ENCODE measurements at places on chromosomes 16 and 17. TPM values are rescaled to one million over a fixed set of nuclear protein-coding genes. Genes with fewer than 3 reads are reported as not detected.

The B4GALNT2 gene
- 0.04 TPM for total RNA-seq

DNA sequence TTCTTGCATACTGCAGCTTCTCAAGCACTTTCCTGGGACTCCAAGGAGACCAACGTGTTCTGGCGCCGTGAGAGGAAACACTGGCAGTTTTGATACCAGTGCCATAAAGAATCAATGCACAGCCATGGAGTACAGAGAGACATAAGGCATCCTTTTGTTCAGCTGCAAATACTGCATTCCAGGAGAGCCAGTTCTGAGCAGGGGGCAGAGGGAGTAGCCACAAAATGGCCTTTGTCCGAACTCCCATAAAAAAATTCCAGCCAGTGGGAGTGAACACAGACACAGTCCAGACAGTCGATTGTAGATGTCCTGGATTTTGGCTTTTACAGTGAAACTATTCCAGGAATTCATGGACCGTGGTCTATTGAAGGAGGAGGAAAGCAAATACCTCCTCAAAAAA is 36.2 kb upstream of the TEKT3 start:
- no peak for ATAC-seq

The ZNF469 gene
- 0.24 TPM for total RNA-seq

The SLC2A4 gene
- total RNA-seq = 0.68 TPM

DNA sequence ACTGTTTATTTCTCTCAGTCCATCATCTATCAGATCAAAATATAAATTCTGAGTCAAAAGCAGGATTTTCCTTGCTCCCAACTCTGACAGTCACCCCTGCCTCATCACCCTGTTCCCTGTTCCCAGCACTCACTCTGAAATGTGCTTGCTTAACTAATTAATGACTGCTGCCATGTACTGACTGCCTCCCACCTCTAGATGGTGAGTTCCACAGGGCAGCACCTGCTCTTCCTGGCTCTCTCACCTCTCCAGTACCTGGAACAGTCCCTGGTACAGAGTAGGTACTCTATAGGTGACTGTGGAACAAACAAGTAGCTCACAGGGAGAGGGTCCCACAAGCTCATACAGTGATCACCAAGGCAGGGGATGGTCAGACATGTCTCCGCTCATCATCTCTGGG is 114.3 kb upstream of the C16orf82 start:
- ATAC-seq = no peak

GRCh38 chr17:81416612-81417011 is 21.4 kb downstream of the BAHCC1 start:
- ATAC-seq = no peak

GRCh38 chr17:37438141-37438540 is 31.5 kb downstream of the TADA2A start:
- ATAC-seq = no peak

The KPNA2 gene
- total RNA-seq = 85.5 TPM

The TEFM gene
- total RNA-seq = 8.4 TPM

- ATAC-seq = no peak
Observed at GRCh38 chr17:59067756-59068155, 38.9 kb downstream of the TRIM37 start.

The SLC13A5 gene
- total RNA-seq = 3.5 TPM

- ATAC-seq = peak; percentile 97
Observed at GRCh38 chr16:69565671-69566239, at the start of gene NFAT5. Gene NFAT5, plus strand, starts transcription at chr16:69565966. Its CDS starts 336 bp downstream, at chr16:69566302.

- ATAC-seq = no peak
Observed at GRCh38 chr16:81179219-81179618, 59.3 kb upstream of the BCO1 start.

GRCh38 chr17:39820541-39820940 is 43.6 kb downstream of the IKZF3 start:
- no peak for ATAC-seq

DNA sequence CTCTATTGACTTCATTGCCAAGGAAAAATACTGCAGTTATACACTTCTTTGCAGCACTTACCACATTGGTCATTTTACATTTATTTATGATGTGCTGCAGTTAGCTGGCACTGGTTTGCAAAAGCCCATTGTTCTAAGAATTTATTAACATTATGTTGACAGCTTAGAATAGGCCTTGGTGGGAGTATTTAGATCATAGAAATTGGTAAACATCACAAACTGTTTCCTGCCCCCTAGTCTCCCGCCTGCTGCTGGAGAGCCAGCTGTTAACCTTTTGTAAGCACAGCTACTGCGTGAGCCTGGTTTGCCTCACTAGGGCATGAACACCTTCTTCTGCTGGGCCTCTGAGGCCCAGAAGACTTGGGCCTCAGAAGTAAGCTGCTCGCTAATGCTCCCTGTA is 651.4 kb upstream of the GOT2 start:
- ATAC-seq = no peak

The TP53TG3B gene
- total RNA-seq = not detected

- ATAC-seq = no peak
Observed at GRCh38 chr17:17888821-17889220, 52.0 kb upstream of the SREBF1 start.

GRCh38 chr16:58654560-58655214 is 25.1 kb upstream of the CNOT1 start:
- no peak for ATAC-seq

GRCh38 chr16:11252482-11252931 is 3.5 kb downstream of the SOCS1 start:
- no peak for ATAC-seq

GRCh38 chr17:67818110-67819002 is 6.9 kb upstream of the BPTF start:
- peak; percentile 22 for ATAC-seq

DNA sequence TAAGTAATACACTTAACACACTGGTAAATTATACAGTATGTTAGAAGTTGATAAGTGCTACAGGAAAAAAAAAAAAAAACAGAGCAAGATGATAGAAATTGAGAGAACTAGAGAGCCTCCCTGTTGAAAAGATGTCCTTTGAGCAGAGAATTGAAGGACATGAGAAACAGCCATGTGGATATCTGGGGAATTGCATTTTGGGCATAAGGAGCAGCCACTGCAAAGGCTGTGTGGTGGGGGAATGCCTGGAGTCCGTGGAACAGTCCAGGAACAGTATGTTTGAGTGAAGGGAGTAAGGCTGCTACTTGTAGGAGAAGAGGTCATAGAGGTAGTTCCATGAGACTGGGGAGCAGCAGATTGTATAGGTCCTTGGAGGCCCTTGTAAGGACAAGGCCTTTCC is 178.4 kb downstream of the FTO start:
- ATAC-seq = no peak

The ITGA2B gene
- 0.68 TPM for total RNA-seq

- ATAC-seq = no peak
Observed at GRCh38 chr17:8273884-8274444, 14.5 kb upstream of the RANGRF start.

DNA sequence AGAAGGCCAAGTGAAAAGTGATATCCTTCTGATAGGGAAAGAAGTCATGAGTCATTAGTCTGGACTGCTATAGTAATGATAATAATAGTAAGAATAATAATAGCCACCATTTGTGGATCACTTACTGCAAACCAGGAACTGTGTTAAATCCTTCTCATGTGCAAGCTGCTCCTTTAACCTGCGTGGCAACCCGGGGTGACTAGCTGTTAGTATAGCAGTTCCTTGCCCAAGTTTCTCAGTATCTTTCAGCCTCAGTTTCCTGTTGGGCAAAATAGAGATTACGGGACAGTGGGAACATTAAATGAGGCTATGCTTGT is 129.5 kb downstream of the CDH13 start:
- ATAC-seq = no peak

DNA sequence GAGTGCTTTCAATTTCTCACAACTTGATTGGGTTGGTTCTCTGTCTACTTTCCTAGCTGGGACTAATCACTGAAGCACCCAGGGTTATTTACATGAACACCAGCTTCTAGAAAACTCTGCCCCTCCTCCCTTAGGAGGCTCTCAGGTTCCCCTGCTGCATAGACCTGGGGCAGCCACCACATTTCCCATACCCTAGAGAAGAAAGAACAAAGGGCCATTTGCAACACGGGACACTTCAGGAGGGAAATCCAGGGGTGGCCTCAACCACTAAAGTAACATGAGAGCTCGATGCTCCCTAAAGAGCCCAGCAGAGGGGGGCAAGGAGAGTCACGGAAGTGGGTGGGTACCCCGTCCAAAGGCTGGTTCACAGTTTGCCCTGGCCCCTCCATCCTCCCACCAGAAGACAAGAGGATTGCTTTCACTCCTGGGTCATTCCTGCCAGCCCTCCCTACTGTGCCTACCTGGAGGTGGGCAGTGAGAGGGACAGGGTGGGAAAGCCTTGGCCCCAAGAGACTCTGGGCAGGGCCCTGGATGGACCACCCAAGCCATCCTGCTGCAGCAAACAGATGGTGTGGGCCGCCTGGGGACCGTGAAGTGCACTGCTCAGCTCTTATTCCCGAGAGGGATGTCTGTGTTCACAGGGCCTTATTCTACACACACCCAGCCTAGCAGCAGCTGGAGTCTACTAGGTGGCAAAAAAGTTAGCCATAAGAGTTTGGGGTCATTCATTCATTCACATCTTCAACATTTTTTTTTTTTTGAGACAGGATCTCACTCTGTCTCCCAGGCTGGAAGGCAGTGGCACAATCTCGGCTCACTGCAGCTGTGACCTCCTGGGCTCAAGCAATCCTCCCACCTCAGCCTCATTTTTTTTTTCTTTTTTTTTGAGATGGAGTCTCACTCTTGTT is 392.1 kb downstream of the SOX9 start:
- ATAC-seq = no peak

DNA sequence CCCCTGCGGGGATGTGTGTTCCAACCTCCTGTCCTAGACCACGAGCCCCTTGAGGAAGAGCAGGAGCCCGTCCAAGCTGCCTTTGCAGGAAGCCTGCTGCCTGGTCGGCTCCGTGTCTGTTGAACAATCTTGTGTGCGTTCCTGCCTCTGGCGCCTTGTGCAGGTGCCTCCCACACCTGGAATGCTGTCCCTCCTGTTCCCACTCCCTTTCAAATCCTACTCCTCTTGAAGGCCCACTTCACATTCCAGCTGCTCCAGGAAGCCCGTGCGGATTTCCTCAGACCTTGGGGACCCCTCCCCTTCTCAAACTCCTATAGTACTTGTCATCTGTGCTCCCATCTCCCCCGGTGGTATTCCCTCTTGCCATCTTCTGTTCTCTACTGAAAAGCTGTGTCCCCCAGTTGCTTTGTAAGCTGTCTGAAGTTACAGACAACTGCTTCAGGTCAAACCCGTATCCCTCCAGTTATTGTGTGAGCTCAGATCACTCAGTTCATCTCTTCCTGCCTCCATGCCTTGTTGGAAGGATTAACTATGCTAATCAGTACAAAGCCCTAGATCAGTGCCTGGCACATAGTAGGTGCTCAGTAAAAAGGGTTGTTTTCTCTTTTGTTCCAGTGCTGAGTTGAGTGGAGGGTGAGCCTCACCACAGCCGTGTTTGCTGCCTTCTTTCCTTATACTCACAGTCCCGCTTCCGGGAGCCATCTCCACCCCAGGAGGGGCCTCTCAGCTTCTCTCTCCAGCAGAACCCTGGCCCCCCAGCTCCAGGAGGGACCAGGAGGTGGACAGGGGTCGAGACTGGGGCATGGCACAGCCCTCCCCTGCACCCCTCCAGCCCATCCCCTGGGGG is 241.8 kb upstream of the CIBAR2 start:
- ATAC-seq = peak; percentile 77

DNA sequence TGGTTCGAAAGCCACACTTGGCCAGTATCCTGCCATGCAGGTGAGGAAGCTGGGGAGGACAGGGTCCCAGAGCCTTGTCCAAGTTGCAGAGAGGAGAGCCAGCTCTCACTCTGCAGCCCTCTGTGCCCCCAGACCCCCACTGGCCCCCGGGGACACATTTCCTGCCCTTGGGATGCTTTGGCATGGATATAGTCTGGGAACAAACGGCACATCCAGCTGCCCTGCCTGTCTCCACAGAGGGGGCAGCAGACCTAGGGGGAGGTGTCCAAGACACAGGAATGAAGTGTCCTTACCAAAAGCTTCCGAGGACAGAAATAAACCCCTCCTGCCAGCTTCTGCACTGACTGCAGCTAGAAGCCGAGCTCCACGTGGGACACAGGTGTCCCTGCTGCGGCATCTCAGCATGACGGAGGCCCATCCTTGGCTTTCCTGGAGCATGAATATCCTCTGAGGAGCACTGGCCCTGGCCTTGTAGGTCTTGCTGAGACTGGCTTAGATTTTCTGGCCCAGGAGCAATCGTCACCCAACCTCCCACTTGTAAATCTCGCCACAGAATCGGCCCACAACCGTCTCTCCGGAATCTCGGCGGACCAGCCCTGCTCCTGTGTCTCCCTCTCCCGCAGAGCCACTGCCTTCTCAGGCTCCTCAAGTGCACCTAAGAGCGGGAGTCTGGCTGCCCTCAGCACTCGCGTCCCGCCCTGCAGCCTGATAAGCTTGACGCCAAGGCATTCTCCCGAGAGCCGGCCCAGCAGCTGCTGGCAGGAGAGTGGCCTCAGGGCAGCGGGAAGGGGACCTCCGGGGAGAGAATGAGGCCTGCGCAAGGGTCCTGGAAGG is 1.1 kb upstream of the CAPN15 start:
- peak; percentile 0 for ATAC-seq

GRCh38 chr16:27539636-27540035 is 10.1 kb downstream of the GTF3C1 start:
- no peak for ATAC-seq

- peak; percentile 37 for ATAC-seq
Observed at GRCh38 chr17:79202480-79202879, 127.9 kb downstream of the ENGASE start.

GRCh38 chr17:1742371-1743087 is at the start of gene SERPINF2:
Gene SERPINF2, plus strand, starts transcription at chr17:1742871. Its CDS starts 2,125 bp downstream, at chr17:1744996.
- ATAC-seq = no peak

The HOXB4 gene
- total RNA-seq = 2.4 TPM

The MMP28 gene
- total RNA-seq = 14.5 TPM

DNA sequence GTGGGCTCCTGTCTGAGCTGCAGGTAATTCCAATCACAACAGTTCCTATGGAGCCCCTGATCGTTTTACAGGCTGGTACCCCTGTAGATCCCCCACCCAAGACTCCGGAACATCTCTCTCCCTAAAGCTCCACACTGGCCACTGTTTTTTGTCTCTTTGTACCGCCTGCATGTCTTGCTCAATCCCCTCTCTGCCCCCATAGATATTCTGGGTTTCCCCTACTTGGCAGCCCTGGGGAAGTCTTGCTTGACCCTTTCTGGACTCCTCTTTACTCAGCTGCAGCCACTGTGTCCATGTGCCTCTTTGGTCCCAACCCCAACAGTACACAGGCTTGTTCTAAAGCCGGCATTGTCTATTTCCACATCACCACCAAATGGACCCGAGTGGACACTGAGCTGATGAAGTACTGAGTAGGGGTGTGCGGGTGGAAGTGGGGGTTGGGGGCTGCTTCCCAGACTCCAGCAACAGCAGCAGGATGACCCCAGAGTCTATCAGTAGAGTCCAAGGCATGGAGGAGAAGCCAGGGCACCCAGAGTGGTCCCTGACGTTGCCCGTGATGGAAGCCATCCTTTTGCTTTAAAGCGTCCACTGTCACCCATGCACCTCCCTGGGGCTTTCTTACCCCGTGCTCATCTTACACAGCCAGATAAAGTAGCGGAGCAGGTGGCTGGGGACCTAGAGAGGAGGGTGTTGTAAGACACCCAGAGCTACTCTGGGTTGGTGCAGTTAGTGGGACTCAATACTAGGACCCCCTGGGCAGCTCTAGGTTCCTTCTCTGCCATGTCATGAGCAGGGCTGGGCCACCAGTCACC is 6.4 kb downstream of the CD300LB start:
- ATAC-seq = no peak

Data from esophagus mucosa (tissue), 1 donor.